ENCODE measurements at places on chromosomes 7 and 10. TPM values are rescaled to one million over a fixed set of nuclear protein-coding genes. Genes with fewer than 3 reads are reported as not detected.

The FANK1 gene
- total RNA-seq = 2.6 TPM

The ZRANB1 gene
- 20.5 TPM for total RNA-seq

- H3K27me3 ChIP-seq = no peaks in the 10 kb centered on the region
- no peak overlapping the region for H3K4me3 ChIP-seq
- H3K4me1 ChIP-seq = peaks cover 15% of the 10 kb centered on the region
- no peak for DNase-seq
These were observed 59.6 kb downstream of the ADRB1 start for GRCh38 chr10:114103284-114103683.

GRCh38 chr10:28367929-28368484 lies 65.1 kb upstream of the MPP7 start:
- no peaks in the 10 kb centered on the region for H3K27me3 ChIP-seq
- no peak overlapping the region for H3K4me3 ChIP-seq
- H3K27ac ChIP-seq = peak overlapping the region; percentile 55
- no peaks in the 10 kb centered on the region for H3K36me3 ChIP-seq

- H3K36me3 ChIP-seq = no peaks in the 10 kb centered on the region
- no peak overlapping the region for H3K4me3 ChIP-seq
- H3K27me3 ChIP-seq = no peaks in the 10 kb centered on the region
- H3K4me1 ChIP-seq = no peaks in the 10 kb centered on the region
- no peak for DNase-seq
- H3K27ac ChIP-seq = no peak overlapping the region
These were observed 32.6 kb upstream of the AGMO start for GRCh38 chr7:15594461-15594860.
